ENCODE measurements at places on chromosomes 13 and 19. TPM values are rescaled to one million over a fixed set of nuclear protein-coding genes. Genes with fewer than 3 reads are reported as not detected.

KL gene
- total RNA-seq = 2.6 TPM

DNA sequence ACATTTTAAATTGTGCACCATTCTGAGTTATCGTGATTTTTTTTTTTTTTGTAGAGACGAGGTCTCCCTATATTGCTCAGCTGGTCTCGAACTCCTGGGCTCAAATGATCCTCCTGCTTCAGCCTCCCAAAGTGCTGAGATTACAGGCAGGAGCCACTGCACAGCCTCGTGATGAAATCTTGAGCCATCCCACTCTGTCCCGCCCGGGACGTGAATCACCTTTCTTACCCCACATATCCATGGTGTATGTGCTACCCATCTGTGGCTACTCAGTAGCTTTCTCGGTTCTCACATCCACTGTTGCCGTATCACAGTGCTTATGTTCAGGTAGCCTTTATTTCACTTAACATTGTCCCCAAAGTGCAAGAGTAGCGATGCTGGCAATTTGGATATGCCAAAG lies 26.5 kb downstream of the PAK4 start:
- H3K4me3 ChIP-seq = no peak overlapping the region
- no peak overlapping the region for H3K27ac ChIP-seq
- no peaks in the 10 kb centered on the region for H3K36me3 ChIP-seq
- H3K4me1 ChIP-seq = peaks cover 21% of the 10 kb centered on the region
- DNase-seq = no peak

GRCh38 chr13:100636441-100636840 lies 38.2 kb downstream of the TMTC4 start:
- no peak overlapping the region for H3K4me3 ChIP-seq
- H3K36me3 ChIP-seq = no peaks in the 10 kb centered on the region
- H3K4me1 ChIP-seq = no peaks in the 10 kb centered on the region
- H3K27me3 ChIP-seq = no peaks in the 10 kb centered on the region
- no peak overlapping the region for H3K27ac ChIP-seq

- H3K4me3 ChIP-seq = no peak overlapping the region
- no peaks in the 10 kb centered on the region for H3K4me1 ChIP-seq
- DNase-seq = no peak
- H3K27me3 ChIP-seq = no peaks in the 10 kb centered on the region
- no peak overlapping the region for H3K27ac ChIP-seq
Measured at GRCh38 chr13:38582133-38582532, 104.7 kb upstream of the FREM2 start.

DNA sequence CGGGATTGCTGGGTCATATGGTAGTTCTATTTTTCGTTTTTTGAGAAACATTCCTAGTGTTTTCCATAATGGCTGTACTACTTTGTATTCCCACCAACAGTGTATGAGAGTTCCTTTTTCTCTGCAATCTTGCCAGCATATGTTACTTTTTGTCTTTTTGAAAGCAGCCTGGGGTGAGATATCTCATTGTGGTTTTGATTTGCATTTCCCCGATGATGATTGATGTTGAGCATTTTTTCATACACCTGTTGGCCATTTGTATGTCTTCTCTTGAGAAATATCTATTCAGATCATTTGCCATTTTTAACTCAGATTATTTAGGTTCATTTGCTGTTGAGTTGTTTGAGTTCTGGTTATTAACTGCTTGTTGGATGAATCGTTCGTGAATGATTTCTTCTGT lies 18.5 kb upstream of the ATP12A start:
- no peaks in the 10 kb centered on the region for H3K4me1 ChIP-seq
- H3K4me3 ChIP-seq = no peak overlapping the region
- no peak for DNase-seq
- H3K36me3 ChIP-seq = no peaks in the 10 kb centered on the region
